ENCODE measurements at places on chromosomes 6 and 20.

DNA sequence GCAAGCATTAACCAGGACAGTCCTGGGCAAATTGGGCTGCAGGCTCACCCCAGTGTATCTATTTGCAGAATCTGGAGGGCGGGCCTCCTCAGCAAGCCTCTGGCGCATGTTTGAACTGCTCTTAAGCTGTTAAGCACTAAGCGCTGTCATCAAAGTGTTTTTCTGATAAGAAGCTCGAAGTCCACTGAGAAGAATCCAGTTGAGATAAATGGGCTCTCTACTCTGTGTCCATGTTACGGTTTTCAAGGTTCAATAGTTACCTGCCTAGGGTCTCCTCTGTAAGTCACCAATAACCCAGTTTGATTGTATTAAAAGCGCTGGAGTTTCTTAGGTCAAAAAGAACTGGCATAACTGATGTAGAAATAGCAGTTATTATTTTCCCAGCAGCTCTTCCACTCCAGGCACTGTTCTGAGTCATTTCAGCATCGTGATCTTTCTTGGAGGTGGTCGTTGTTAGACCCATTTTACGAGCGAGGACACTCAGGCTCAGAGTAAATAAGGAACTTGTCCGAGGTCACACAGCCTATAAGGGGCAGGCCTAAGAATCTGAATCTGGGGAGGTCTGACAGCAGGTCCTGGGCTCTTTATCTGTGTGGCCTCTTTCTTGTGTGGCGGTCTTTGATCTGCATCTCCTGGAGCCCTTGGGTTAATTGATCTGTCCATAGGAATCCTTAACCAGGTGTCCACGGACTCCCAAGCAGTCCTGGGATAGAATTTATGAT, 207.4 kb upstream of the ZNF217 start:
- DNase-seq = no peak

DNA sequence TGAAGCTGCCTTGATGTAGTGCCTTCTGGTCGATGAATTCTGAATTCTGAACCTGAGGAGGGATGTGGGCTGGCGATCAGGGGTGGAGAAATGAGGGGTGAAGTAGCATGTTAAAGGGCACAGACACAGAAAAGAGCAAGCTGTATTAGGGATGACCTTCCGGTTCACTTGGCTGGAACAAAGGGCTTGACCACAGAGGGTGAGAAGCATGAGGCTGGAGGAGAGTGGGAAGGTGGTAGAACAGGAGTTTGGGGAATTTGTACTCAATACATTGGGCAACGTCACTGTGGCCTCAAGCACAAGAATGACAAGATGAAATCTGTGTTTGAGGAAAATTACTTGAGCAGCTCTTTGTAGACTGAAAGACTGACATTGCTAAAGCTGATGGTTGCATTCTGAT, 155.8 kb downstream of the SOBP start:
- DNase-seq = no peak

DNA sequence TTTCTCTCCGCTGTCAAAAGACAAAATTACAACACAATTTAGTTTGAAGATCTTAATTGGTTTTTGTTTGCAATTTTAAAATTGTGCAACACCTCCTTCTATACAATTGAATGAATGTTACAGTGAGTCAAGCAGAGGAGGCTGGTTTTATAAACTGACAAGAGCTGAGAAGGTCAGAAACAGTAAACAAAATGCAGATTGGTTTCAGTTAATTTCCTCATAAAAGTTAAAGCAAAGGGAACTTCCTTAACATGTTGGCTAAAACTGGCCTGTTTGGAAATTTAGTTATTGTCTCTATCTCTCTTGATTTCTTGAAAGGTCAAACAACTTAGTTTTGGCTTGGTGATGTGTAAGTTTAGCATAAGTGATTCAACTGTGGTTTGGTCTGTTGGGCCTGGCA, 22.2 kb downstream of the KHDC1L start:
- no peak for DNase-seq

DNA sequence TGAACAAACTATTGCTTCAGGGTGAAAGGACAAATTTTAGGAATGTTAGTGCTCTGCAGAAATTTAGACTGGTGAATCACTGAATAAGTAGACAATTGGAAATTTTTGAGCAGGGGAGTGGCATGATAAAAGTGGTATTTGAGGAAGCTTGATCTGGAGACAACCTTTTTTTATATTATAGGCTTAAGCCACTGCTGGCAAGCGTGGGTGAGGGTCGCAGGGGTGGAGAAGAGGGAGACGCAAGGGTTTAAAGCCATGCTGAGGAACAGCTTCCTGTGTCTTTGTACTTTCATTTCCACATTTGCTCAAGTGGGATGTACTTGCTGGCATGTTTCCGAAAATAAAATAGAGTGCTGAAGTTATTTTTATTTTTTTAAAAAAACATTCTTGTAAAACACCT, 23.7 kb downstream of the NCOA7 start:
- DNase-seq = no peak

DNA sequence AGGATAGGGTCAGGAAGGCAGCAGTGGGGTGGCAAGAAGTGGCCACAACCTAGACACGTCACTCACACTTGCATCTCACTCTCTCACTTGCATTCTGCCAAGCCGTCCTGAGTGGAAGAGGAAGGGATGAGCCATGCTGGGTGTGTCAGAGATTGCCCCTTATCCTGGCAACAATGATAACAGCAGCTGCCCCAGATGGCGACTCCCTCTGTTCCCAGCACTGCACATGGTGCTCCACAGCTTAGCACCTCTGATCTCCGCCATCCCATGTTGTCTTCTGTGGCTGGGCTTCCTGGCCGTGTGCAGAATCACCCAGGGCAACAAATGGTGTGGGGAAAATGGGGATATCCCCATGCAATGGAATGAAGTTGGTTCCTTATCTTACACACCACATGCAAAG, 11.1 kb downstream of the KCNB1 start:
- DNase-seq = no peak

DNA sequence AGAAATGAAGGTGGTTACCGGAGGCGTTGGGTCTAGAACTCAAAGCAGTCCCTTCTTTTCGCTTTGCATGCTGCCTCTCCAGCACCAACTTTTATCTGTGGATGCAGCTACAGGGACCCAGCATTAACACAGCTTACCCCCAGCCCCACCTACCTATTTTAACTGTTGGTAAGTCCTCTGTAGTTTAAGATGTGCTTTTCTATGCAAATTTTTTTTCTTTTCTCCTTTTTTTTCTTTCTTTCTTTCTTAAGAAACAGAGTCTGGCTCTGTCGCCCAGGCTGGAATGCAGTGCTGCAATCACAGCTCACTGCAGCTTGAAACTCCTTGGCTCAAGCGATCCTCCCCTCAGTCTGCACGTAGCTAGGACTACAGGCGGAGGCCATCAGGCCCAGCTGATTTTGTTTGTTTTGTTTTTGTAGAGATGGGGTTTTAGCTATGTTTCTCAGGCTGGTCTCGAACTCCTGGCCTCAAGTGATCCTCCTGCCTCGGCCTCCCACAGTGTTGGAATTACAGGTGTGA, 6.5 kb upstream of the USP45 start:
- DNase-seq = no peak

GRCh38 chr6:28081486-28081751, 1.1 kb downstream of the ZNF165 start:
- DNase-seq = no peak

DNA sequence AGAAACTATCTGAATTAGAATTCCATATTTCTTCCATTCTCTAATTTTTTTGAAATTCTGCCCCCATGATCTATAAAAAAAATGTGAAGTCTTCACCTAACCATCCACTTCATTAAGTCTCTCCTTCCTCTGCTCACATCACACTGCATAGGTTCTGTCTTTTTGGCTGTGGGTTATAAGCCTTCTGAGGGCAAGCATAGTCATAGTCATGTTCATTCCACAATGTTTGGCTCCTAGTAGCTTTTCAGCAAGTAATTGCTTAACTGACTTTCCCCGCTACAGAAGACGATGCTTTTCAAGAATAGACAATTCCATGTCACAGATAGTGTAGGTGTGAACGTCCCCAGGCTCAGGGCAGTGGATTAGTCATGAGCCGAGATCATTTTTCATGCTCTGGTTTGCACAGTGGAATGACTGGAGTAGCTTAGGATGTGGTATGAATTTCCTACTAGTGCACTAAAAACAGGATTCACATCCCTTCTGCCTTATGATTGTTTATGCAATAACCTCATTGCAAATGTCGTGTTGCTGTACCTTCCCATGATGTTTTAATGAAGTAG, 29.1 kb downstream of the WRNIP1 start:
- no peak for DNase-seq

GRCh38 chr6:56230976-56231566, 16.3 kb downstream of the COL21A1 start:
- DNase-seq = no peak

GRCh38 chr6:8057793-8058192, 6.4 kb downstream of the BLOC1S5 start:
- no peak for DNase-seq

DNA sequence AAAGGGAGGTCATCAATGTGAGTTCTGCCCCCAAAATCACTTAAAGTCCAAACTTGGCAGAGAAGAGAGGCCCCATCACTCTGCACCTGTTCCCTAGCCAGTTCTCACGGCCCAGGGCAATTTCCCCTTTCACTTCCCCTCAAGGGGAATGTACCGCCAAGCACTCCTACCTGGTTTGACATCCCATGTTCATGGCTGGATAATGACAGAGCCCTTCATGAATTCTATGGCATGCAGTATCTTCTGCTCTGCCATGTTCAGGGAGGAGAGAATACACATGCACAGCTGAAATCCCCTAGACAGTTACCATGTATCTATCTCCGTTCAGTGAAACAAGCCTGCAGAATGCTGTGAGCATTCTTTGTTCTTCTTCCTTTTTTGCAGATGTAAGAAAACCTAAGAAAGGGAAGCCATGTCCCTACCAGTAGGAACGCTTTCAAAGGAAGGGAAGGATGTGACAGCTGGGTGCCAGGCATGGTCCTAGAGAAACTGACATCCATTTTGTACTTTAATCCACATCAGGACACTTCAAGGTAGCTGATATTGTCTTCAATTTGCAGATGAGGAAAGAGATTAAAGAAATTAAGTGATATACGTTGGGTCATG, 79.8 kb upstream of the ARID1B start:
- no peak for DNase-seq

GRCh38 chr6:100096936-100097335, 102.9 kb upstream of the MCHR2 start:
- no peak for DNase-seq

DNA sequence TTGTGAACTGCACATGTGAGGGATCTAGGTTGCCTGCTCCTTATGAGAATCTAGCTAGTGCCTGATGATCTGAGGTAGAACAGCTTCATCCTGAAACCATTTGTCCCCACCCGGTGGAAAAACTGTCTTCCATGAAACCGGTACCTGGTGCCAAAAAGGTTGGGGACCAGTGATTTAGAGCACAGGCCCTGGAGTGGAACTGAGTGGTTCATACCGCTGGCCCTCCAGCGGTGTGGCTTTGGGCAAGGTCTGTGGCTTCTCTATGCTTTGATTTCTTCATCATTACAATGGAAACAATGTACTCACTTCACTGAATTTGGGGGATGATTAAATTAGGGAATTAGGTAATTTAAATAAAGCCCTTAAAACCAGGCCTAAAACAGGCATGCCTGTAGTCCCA, 36.3 kb downstream of the CD164 start:
- no peak for DNase-seq

DNA sequence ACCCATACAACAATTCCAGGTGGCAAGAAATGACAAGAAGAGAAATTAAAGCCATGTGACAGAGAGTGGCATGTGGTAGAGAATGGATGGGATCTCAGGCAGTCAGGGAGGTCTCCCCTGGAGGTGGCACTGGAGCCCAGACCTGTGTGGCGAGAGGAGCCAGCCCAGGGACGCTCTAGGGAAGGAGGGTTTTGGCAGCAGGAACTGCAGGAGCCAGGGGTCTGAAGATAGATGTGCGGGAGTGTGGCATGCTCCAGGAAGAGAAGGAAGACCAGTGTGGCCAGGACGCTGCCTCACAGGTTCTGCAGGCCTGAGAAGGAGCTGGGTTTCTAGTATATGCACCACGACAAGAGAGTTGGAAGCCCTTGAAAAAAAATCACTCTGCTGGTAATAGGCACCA, 45.1 kb downstream of the SPATA2 start:
- DNase-seq = no peak

- DNase-seq = no peak
Observed at GRCh38 chr20:55449091-55449490, 556.2 kb downstream of the CBLN4 start.

GRCh38 chr6:148864941-148865340, 118.1 kb downstream of the UST start:
- DNase-seq = no peak

- DNase-seq = no peak
Observed at GRCh38 chr20:20411402-20411801, 43.5 kb downstream of the INSM1 start.

GRCh38 chr6:23441808-23442461, 684.1 kb upstream of the NRSN1 start:
- no peak for DNase-seq

DNA sequence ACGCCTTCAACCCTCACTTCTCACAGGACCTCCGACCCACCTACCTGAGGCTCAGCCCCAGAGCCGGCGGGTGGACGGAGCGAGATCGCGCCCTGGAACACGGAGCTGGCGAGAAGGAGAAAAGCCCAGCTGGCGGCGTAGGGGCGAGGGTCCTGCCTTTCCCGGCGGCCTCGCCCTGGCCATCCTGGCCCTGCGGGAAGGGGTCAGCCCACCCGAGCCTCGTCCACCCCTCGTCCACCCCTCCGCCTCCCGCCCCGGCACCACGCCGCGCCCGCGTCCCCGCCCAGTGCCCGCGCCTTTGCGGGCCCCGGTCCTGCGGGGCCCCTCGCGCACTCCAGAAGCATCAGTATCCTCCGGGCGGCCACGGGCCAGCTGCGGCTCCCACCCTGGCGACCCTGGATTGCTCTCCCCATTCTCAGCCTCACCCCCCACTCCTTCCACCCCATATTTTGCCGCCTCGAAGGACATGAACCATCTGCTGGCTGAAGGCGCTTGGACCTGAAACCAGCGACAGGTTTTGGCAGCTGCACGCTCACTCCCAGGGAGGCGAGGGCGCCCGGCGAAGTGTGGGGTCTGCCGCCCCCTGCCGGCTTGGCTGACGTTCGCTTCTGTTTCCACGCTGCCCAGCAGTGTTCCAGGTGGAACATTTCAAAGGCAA, 65.1 kb downstream of the PLG start:
- peak; percentile 51 for DNase-seq

DNA sequence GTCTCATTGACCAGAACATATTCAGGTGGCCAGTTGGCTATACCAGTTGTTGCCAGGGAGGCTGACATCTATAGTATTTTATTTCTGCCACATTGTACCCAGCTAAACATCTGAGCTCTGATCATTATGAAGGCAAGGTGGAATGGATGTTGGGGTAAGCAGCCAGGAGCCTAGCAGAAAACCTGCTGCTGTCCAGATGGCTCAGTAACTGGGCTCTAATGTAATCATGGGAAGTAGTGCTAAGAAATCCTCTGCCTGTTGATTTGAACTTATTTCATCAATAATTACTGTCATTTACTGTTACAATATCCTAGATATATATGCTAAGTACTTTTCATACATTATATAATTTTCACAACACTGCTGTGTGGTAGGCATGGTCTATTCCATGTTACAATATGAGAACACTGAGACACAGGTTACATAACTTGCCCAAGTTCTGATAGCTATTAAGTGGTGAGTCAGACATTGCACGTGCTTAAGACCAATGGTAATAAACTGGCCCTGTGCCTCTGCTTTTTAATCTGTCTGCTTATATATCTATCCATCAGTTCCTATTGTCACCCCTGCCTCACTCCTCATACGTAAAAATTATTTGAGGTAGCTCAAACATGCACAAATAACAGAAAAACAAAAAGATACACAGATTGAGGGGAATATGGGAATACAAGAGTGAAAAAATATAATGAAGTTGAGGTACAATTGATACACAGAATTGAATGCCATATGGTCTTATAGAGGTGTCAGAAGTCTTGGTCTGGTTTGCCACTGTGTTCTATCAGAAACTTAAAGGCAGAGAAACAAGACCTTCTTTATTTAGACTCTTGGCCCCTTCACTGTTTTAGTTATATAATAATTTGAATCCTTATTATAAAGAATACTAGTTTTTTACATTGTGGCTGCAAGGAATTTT, 25.2 kb downstream of the TBPL1 start:
- no peak for DNase-seq

Data from stimulated activated CD4-positive, alpha-beta T cell treated with anti-CD3 and anti-CD28 coated beads, Interleukin-2, amount 100 ng/mL, for 24 hours (primary cell).